ENCODE measurements at places on chromosomes 7 and 10. TPM values are rescaled to one million over a fixed set of nuclear protein-coding genes. Genes with fewer than 3 reads are reported as not detected.

The MMD2 gene
- total RNA-seq: not detected

The RBP4 gene
- not detected for total RNA-seq

The IDI2 gene
- total RNA-seq: not detected

The EPHB4 gene
- total RNA-seq: 0.88 TPM

The CNNM1 gene
- total RNA-seq: not detected

The TET1 gene
- total RNA-seq: 4.0 TPM

The GBX1 gene
- total RNA-seq: not detected

The MKX gene
- not detected for total RNA-seq

The ZNF853 gene
- total RNA-seq: 6.5 TPM
